ENCODE measurements at places on chromosomes 6 and 20.
A peak's percentile ranks its signal among the peaks of the same experiment; 100 is the strongest.

GRCh38 chr6:8821981-8822381 lies 386.6 kb upstream of the SLC35B3 start:
- no peak for DNase-seq

DNA sequence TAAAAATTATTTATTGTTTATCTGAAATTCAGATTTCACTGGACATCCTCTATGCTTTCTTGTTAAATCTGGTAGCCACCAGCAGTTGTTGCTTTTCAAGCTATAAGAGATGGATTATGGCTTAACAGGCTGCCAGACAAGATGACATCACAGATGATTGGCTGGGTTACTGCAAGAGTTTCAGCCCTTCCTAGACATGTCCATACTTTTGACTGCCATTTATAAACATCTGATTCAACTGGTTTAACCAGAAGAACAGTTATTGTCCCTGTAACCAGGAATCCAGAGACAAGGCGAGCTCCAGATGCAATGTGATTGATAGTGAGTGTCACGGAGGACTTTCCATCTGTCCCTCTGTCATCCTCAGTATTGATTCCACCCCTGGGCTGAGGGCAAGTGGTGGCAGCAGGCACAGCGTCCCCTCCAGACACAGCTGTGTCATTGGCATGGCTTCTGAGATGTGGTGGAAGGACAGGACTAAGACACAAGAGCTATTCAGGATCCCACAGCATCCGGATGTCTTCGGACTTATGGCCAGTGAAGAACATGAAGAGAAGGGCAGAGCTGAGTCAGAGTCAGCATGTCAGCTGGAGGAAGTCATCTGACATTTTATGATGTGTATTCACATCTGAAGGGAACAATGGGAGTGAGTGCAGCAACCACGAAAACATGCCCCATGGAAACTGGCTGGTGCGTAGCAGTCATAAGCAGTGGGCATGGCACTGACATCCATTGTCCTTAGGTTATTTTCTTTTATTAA lies 284.5 kb upstream of the CDYL start:
- DNase-seq = no peak

DNA sequence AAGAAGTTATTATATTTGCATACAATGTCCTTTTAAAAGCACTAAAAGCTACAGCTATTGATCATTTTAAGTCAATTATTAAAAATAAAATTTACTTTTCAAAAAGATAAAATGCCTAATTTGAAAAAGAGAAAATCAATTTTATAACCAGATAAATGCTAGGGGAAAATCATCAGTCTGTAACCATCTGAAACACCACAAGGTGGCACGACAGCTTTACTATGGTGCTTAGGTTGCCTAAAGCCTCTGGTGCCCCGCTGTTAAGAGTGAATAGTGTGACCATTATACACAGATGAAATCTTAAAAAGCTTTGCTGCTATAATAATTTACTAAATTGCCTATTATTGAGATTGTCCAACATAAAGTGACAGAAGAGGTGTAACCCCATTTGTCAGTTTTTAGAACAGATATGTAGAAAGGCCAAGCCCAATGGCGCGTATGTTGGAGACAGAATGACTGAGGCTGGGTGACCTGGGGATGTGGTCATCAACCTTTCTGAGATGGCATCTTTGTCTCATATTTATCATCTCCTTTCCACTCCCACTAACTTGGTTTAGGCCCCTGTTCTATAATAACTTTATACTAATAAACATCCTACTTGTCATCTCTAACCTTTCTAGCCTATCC lies 100.8 kb downstream of the MOXD1 start:
- DNase-seq = peak; percentile 43

DNA sequence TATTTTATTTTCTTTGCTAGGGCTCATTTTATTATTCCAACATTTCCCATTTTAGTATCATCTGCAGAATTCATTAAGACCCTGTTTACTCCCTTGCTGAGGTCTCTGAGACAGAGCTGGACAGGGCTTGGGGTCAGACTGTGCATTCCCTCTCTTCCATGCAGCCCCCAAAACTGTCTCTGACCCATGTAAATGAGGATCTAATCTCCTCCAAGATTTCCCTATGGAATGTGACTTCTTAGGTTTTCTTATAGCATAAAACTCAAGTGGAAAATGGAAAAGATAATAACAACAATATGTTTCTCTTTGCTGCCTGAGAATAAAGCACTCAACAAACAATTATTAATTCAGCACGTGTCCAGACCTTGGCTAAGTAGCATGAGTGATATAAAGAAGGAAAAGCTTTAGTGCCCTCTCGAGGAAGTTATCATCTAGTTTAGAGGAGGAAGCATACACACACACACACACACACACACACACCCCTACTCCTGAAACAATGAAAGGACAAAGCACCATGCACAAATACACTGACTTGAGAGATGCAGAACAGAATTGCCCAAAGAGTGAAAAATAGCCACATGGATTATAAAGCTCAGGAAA lies 815.5 kb downstream of the BCKDHB start:
- no peak for DNase-seq

- DNase-seq = no peak
Measured at GRCh38 chr6:83381949-83382348, 48.9 kb downstream of the ME1 start.

DNA sequence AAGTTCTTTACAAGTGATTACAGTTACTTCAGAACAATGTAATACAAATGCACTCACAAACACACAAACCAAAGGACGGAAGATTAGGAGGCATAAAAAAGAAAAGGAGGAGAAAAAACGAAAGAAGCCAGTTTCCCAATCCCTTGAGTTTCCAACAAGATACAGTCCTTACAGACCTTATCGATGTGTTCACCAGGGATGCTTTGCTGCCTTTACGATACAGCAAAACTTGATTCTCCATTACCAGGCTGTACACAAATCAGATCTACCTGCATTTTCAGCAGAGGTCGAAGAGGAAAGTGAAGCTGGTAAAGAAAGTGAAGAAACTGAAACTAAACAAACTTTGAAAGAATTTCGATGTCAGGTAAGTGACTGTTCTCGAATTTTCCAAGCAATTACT lies 62.6 kb upstream of the SMIM8 start:
- no peak for DNase-seq

DNA sequence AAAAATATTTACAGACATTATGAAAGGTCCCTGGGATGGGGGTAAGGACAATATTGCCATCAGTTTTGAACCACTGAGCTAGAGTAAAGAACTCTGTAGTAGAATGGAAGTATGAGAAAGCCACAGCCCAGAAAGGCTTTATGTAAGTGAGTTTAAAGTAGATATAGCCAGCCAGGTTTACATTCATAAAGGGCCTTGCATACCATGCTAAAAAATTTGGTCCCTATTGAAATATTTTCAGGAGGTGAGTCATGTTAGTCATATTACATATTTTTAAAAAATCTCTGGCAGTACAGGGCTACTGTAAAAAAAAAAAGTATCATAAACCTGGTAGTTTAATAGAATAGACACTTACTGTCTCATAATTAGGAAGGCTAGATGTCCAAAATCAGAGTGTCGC lies 3.5 kb downstream of the ZKSCAN8 start:
- no peak for DNase-seq

DNA sequence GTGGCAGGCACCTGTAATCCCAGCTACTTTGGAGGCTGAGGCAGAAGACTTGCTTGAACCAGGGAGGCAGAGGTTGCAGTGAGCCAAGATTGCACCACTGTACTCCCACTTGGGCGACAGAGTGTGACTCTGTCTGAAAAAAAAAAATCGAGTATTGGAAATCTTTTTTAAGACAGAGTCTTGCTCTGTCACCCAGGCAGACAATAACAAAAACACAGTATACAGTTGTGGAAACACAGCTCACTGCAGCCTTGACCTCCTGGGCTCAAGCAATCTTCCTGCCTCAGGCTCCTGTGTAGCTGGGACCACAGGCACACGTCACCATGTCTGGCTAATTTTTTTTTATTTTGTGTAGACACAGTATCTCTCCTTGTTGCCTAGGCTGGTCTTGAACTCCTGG lies 15.0 kb downstream of the NANP start:
- DNase-seq = no peak

- DNase-seq = no peak
Measured at GRCh38 chr6:119661628-119662027, 312.1 kb upstream of the MAN1A1 start.

DNA sequence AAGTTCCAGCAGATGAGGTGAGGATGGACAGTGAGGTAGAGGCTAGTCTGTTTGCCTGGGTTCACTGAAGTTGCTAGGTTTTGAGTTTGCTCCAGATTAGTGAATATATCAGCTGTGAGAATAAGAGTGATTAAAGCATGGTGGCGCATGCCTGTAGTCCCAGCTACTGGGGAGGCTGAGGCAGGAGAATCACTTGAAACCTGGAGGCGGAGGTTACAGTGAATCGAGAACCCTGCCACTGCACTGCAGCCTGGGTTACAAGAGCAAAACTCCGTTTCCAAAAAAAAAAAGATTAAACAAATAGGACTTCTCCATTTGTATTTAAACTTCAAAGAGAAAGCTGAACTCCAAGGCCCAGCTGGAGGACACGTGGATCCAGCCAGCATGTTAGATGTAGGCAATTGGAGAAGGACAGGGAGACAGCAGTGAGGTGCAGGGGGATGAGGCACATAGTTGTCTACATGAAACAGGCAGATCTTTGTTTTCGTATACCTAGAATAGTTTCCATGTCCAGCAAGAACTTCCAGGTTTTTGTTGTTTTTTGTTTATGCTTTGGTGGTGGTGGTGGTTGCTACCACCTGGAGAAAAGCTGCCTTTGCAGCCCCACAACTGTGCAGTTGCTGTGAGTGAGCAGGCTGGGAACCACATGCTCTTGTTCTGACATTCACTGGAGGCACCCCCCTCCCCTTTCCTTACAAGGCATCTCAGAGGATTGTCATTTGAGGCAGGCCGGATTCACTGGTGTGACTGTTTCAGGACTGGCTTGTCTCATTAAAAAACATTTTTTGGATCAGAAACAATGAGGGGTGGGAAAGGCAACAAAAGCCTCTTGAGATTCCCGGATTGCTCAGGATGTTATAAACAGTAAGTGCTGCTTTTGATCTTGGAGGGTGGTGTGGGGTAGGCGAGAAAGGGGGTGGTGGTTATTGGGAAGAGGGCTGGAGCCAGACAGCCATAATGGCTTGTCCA lies 72.3 kb downstream of the JARID2 start:
- DNase-seq = no peak

- no peak for DNase-seq
Measured at GRCh38 chr6:157538168-157538567, 157.2 kb downstream of the ZDHHC14 start.

DNA sequence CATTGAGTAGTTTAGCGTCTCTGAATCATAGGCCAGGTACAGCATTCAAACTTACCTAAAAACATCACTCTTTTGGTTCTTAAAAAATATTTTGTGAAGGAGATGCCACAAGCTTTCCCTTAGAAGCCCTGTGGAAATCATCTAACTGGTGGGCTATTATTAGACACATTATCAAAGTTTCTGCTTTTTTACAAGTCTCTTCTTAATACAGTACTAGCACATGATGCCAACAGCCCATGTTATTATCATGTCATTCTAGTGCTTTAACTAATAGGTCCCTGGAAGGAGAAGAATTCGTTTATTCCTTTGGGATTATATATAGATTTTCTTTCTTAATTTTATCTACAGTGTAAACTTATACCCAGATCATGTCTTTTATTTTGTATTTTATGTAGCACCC lies 146.0 kb upstream of the PTPRK start:
- no peak for DNase-seq

GRCh38 chr6:53197553-53197952 lies 48.9 kb upstream of the GCM1 start:
- DNase-seq = no peak

- DNase-seq = no peak
Measured at GRCh38 chr6:127276331-127276730, 9.7 kb downstream of the RNF146 start.

GRCh38 chr6:122389704-122390372 lies 9.6 kb upstream of the HSF2 start:
- no peak for DNase-seq

GRCh38 chr6:30885481-30885998 lies 1.2 kb downstream of the DDR1 start:
- peak; percentile 26 for DNase-seq

DNA sequence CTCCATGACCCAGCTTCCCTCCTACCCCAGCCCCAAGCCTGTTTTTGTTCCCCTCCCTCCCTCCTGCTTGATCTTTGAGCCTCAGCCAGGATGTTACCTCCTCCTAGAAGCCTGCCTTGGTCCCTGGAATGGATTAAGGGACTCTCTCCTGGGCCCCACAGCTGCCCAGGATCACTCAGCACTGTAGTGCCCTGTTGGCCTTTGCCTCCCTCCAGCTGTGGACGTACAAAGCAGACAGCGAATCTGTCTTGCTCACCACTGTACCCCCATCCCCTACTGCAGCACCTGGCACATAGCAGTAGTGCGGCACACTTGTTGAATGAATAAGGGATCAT lies 11.8 kb upstream of the FAM110A start:
- no peak for DNase-seq

- DNase-seq = no peak
Measured at GRCh38 chr6:111248789-111249188, 161.5 kb downstream of the SLC16A10 start.

DNA sequence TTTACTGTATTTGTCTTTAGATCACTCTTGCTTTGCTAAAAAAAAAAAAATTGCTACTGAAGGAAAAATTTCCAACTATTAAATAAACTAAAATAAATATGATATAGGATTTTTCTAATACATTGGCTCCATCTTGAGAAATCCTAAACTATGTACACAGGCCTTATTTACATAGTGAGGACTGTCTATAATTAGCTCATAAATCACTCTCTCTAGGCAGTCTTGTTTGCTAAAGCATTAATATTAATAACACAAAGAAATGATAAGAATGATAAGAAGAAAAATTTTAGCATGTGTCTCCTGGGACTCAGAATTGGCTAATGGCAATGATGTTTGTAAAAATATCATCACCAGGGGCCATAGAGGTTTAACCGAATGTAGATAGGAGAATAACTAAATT lies 13.3 kb upstream of the CRYBG1 start:
- no peak for DNase-seq

GRCh38 chr20:59788811-59789397 lies 144.5 kb downstream of the SYCP2 start:
- DNase-seq = peak; percentile 10

DNA sequence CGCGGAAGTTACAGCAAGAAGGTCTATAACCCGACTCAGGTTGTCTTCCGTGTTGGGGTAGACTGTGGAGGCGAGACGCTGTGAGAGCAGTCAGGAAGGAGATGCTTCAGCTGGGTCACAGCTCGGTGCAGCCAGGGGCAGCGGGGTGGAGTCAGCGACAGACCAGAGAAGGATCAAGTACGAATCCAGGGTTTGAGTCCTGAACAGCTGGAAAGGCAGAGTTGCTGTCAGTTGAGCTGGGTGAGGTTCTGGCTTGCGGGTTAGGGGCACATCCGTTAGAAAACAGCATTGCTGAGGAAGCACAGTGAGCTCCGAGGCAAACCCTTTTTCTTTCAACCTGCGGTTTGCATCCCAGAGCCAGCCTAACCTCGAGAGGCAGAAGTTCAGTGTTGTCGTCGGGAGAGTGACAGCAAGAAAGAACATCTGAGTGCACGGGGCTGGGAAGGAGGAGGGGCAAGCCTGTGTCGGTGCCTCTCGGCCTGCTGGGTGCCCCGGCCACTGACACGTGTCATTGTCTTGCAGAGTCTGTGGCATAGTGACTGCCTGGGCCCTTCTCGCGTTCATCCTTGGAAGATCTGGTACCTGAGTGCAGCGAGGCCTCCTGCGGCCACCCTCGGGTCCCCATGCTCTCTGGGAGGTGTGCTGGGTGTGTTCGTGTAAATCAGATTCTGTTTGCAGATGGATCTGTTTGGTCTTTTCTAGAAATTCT lies 20.0 kb downstream of the PNLDC1 start:
- peak; percentile 57 for DNase-seq

Data from H9 (cell line).